ENCODE measurements at places on chromosomes 2 and 18. TPM values are rescaled to one million over a fixed set of nuclear protein-coding genes. Genes with fewer than 3 reads are reported as not detected.
A peak's percentile ranks its signal among the peaks of the same experiment; 100 is the strongest.

Gene RNU2-63P
- 6.8 TPM for total RNA-seq

DNA sequence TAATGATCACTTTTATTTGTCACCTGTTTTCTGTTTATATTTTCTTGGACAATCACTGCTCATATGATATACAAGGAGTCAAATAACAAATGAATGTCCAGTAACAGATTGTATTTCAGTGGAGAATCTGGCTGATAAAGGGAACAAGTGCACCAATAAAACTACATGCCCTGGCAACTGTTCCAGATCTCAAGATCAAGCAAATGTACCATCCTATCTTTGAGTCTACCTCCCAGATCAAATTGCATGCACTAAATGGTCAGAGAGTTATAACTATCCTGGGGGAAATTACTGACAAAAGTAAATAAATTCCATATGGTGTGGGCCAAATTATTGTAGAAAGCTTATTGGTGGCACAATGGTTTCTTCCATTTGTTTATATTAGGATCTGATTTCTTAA lies 452.8 kb downstream of the MBD2 start:
- DNase-seq, result no peak

DNA sequence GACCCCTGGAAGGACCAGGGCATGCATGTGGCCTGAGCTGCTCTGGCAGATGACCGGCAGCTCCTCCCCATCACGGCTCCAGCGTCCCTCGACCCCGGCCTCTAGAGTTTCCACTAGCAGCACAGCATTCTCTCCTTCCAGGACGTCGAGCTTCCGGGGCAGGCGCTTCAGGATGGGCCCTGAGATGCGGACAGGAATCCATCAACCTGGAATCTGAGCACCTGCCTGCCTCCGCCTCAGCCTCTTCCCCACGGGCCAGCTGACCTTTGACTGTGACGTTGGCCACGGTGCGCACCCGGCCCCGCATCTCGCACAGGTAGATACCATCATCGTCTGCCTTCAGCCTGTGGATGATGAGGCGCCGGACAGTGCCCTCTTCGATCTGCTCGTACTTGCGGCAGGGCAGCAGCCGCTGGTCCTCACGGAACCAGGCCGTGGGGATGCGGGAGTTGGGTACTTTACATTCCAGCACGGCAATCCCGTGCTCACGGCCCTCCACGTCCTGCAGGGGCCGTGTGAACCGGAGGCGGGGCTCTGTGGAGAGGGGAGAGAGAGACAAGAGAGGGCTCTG lies 3.5 kb downstream of the OBSL1 start:
- no peak for DNase-seq

Gene CEBPZ
- 58.3 TPM for total RNA-seq

DNA sequence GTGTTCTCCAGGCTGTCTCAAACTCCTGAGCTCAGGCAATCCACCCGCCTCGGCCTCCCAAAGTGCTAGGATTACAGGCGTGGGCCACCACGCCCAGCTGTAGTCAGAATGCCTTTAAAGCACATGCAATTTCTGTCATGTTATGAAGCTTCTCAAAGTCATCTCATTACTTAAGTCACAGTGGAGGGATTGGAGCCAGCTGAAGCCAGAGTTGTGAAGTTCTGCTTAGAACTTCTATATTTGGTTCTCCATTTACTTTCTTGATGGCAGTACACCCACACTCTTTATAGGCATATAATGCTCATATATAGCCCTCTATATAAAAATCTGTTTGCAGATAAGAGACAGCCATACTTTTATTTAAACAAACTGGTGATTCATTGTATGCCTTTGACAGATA lies 68.8 kb upstream of the CWC22 start:
- DNase-seq, result no peak

- no peak for DNase-seq
These were observed 75.9 kb downstream of the BABAM2 start for GRCh38 chr2:27966466-27966865.

Gene POTEJ
- total RNA-seq, result not detected

GRCh38 chr2:144224472-144224871 lies 295.4 kb downstream of the ZEB2 start:
- DNase-seq, result no peak

Gene MDH1B
- total RNA-seq, result 0.48 TPM

GRCh38 chr2:63712748-63713147 lies 124.0 kb downstream of the MDH1 start:
- no peak for DNase-seq

Gene MYL1
- total RNA-seq, result not detected

DNA sequence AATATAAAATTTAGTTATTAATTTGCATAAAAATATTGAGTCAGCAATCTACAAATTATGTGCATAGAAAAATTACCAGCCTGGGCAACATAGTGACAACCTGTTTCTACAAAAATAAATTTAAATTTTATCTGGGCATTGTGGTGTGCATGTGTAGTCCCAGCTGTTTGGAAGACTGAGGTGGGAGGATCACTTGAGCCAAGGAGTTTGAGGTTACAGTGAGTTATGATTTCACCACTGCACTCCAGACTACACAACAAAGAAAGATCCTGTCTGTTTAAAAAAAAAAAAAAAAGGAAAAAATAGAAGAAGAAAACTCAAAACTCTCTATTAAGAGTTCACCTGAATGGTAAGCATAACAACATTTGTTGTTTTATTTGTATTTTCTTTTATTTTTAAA lies 1048.4 kb upstream of the CDH2 start:
- no peak for DNase-seq

DNA sequence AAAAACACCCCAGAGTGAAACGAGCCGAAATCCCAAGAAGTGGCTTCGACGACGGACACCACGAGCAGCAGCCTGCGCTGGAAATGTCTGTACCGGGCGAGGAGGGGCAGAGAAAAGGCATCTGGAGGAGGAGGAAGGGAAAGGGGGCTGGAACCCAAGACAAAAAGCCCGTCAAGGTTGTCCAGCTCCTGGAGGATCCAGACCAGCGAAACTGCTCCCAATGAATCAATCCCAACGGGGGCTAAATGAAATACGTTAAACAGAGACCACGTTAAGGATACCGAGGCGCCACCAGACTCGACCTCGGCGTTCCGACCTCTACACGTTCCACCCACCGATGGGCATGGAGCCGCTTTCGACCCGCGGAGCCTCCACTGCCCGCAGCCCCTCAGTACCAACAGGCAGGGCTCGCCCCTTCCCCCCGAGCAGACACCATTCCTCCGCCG lies 400 bp downstream of the CCDC88A start:
- no peak for DNase-seq

- DNase-seq, result no peak
These were observed 108.4 kb upstream of the SH3BP4 start for GRCh38 chr2:234843411-234843810.

Gene SNRNP200
- 94.9 TPM for total RNA-seq

DNA sequence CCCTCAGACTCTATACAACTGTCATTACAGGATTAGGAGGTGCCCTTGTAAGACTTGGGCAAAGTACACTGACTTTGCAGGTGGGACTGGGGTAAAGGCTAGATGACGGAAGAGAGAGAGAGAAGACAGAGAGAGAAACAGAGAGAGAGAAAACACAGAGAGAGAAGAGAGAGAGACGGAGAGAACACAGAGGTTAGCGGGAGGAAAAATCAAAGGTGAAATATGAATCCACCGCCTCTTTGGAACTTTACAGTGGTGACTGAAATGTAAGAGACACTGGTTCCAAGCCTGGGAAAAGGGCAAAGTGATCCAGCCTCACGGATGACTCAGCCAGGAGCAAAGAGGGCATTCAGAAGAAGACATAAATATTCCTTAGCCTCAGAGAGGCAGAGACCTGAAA lies 25.1 kb upstream of the CAB39 start:
- DNase-seq, result no peak

DNA sequence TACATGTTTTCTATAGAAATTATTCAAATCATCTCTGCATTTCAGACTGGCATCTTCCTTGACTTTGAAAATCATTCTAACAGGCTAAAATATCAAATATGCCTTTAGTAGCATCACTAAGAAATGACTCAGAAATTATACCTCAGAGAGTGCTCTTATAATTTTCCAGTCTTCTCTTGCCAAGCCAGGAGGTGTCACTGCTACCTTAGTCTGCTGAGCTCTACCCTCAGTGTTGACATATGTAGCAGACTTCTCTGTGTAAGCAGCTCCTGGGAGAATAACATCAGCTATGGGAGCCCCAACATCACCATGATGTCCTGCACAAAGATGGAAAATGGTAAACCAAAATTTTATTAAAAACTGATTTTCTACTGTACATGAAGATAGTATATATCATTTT lies 31.6 kb downstream of the NDUFS1 start:
- DNase-seq, result no peak

GRCh38 chr2:112884869-112885505 lies 26.0 kb upstream of the IL37 start:
- peak; percentile 50 for DNase-seq

GRCh38 chr2:219073413-219074129 lies 12.8 kb upstream of the IHH start:
- DNase-seq, result peak; percentile 25

Gene FLACC1
- 0.39 TPM for total RNA-seq

Gene ECEL1
- not detected for total RNA-seq

DNA sequence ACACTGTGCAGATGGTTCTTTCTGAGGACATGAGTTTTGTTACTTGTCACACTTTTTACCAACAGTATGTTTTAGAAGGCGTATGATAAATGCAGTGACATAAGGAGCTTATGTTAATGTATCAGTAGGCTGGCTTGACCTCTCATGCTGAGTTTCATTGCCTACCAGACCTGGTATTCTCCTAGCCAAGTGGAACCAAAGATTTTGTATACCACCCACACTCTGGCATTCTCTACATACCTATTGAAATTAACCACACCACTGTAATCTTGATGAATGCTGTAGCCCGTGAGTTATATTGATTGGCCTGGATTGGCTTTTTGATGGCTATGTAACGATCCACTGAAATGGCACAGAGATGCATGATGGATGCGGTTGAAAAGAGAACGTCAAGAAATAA lies 11.4 kb downstream of the HTR2B start:
- DNase-seq, result no peak

Gene ERMN
- total RNA-seq, result not detected

- DNase-seq, result no peak
These were observed 119.6 kb upstream of the ITGA6 start for GRCh38 chr2:172307800-172308199.

DNA sequence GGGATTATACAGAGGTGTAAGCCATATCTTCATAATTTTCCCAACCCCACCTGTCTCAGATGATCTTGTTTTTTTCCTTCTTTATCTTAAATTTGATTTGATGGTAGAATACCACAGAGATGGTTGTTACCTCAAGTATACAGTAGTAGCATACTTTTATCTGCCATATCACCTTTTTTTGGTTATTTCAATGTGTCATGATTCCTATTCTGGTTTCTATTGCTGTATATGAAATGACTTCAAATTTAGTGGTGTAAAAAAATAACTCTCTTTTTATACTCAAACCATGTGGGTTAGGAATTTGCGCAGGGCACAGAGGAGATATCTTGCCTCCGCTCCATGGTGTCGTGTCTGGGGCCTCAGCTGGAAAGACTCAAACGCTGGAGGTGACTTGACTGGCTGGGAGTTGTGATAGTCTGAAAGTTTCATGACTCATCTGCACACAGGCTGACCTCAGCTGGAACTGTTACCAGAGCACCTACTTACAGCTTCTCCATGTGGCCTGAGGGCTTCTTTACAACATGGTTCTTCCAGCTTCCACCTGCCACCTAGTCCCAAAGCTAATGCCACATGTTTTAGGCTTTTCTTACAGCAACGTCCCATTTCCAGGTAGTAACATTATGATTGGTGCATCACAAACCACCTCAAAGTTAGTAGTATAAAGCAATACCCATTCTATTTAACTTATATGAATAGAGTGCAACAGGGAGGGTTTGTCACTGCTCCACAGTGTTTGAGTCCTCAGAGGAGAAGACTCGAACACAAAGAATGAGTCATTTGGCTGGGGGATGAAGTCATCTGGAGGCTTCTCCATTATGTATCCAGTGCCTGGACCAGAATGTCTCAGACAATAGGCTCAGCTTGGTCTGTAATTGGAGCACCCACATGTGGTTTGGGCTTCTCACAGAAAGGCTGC lies 82.3 kb upstream of the XPO1 start:
- peak; percentile 54 for DNase-seq

Gene MERTK
- 0.07 TPM for total RNA-seq

DNA sequence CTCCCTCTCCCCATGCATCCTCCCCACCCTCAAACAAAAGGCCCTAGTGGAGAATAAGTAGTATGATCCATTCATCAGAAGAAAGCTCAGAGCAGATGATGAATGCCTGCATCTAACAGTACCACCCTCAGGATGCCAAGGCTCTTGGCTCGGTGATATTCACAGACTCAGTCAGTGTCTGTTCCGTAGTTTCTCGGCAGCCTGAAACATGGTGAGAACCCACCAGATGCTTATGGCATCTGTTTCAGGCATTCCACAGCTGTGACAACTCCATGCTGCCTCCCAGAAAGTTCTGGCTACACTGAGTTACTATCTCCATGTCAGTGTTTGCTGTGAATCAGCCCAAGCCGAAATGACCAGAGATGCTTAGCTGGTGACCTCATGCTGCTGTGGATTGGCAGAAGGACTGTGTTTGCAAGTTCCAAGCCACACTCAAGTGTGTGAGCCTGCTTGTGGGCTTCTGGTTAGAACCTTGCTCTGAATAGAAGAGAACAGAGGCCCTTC lies 83.9 kb downstream of the WDSUB1 start:
- DNase-seq, result peak; percentile 65

- DNase-seq, result peak; percentile 64
These were observed 63.9 kb downstream of the FAM161A start for GRCh38 chr2:61789807-61790602.

Gene TLX2
- not detected for total RNA-seq

- peak; percentile 19 for DNase-seq
These were observed 9.5 kb downstream of the HS1BP3 start for GRCh38 chr2:20641123-20641985.

All from foreskin keratinocyte (primary cell).